ENCODE measurements at places on chromosomes 12 and 14.

GRCh38 chr12:9669534-9669933 is at the start of gene CLEC2D:
CLEC2D (plus strand) TSS chr12:9669713; CDS start chr12:9669735, 22 bp downstream.
- no peak for DNase-seq

- DNase-seq, result no peak
Measured at GRCh38 chr14:75851574-75851866, 130.3 kb downstream of the TGFB3 start.

- no peak for DNase-seq
Measured at GRCh38 chr12:19694627-19695026, 255.3 kb downstream of the AEBP2 start.

GRCh38 chr14:93092606-93093556 is 22.8 kb downstream of the ITPK1 start:
- no peak for DNase-seq

- no peak for DNase-seq
Measured at GRCh38 chr14:74634481-74634880, 22.4 kb upstream of the LTBP2 start.

- no peak for DNase-seq
Measured at GRCh38 chr12:88127099-88127498, 14.8 kb downstream of the CEP290 start.

DNA sequence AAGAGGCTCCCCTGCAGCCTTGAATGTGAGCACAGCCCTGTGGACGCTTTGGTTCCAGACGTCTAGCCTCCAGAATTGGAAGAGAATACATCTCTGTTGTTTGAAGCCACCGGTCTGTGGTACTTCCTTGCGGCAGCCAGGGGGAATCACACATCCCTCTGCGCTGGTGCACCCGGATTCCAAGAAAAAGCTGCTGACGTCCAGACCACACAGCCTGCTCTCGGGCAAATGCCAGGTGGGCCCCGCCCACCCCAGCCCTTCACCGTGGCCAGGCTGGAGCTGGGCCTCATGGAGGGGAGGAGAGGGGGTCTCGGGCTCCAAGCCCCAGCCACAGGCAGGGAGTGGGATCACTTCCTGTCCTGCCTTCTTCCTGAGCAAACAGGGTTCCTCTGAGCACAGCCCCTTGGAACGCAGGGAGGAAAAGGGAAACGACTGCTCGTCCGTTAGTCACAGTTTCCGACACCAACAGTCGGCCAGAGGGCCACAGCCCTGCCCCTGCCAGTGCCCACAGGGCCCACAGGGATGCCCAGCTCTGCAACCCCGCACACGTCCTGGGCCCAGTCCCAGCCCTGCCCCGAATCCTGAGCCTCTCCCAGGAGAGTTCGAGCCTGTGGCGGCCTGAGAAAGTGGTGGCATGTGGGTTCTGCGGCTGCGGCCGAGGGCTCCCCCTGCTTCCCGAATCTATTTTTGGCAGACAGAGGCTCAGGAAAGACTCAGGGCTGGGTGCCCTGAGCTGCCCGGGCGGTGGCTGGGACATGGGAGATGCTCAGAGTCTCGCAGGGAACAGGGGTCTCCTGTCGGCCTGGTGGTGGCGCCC is 85.3 kb downstream of the RFLNA start:
- DNase-seq, result no peak

DNA sequence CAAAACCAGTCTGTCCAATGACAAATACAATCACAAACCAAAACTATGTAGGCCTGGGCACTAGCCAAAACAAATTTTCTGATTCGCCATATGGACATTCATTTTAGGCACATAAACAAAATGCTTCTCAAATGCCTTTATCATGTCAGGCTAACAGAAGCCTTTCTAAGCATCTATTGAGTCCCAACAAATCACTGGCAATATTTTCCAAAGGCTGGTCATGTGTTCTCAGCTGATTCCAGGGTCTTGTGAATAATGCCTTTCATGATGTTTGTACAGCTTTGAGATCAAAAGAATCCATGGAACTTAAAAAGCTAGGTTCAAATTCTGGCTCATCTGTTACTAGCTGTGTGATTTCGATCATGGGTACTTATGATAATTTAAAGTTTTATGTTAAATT is 16.1 kb downstream of the FSCB start:
- no peak for DNase-seq

DNA sequence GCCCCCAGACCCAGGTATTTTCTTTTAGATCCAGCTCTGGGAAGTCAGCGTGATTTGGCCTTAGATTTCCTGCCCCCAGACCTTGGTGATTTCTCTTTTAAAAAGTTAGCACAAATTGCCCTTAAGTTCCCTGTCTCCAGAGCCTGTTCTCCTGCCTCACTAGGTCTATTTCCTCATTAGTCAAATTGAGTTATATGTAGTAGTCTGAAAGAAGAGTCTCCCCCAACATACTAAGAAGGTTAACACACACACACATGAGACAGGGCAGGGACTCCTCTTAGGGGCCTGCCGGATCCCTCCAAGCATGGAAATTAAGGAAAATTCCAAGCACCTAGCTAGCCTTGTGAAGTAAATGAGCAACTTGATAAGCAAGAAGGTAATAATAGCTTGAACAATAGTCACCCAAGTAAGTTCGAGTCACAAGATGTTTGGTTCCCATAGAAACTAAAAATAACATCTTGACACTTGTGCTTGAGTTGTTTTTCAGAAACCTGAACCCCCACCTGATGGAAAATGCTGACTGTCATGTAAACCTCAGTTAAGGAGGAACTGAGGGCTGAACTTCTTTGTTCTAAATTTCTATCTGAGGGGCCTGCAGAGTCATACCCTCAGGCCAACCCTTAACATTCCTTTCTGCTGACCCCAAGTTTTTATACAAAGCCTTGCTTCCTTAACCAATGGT is 51.6 kb downstream of the CAND1 start:
- DNase-seq, result no peak

DNA sequence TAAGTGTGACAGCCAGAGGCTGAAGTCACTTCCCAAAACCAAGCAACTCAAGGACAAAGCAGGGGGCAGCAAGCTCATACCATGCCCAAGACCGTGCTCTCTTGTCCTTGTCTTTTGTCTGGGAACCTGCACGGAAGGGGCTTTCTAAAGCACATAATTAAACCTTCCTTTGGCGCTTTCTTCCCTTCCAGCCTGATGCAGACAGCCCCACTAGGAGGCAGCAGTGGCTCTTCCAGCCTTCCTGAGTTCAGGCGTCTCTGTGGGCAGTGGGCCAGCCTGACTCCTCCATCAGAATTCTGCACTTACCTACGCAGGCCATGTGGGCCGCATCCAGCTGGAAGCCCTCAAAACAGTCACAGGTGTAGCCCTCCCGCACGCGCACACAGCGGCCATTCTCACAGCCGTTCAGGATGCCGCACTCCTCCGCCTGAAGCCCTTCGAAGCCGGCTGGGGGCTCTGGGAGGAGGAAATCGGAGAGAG is 7.6 kb downstream of the ISCA2 start:
- no peak for DNase-seq

GRCh38 chr12:102504280-102504679 is 23.9 kb upstream of the IGF1 start:
- no peak for DNase-seq

- no peak for DNase-seq
Measured at GRCh38 chr12:11621797-11622423, 27.6 kb upstream of the ETV6 start.

GRCh38 chr14:91129261-91129660 is 15.4 kb downstream of the DGLUCY start:
- no peak for DNase-seq

DNA sequence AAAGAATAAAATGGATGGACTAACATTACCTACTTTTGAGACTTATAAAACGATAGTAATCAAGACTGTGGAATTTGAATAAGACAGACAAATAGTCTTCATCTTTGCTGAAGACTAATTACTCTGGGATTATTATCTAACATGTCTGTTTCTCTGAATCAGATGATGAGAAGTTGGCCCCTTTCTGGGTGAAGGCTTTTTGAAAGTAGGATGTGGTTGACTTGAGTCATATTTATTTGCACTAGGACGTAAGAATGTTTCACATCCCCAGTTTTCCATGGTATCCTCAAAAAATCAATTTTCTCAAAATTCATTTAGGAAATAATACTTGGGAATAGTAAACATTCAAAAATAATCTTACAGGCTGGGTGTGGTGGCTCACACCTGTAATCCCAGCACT is 31.8 kb downstream of the PKP2 start:
- DNase-seq, result no peak

GRCh38 chr12:69991690-69992288 is 166.8 kb downstream of the MYRFL start:
- DNase-seq, result no peak

- no peak for DNase-seq
Measured at GRCh38 chr12:24530689-24531088, 418.2 kb downstream of the BCAT1 start.

- no peak for DNase-seq
Measured at GRCh38 chr12:26870491-26871419, 37.8 kb upstream of the ITPR2 start.

- DNase-seq, result no peak
Measured at GRCh38 chr14:51996148-51996746, 6.9 kb downstream of the RTRAF start.

GRCh38 chr12:11642785-11643184 is 6.7 kb upstream of the ETV6 start:
- no peak for DNase-seq

DNA sequence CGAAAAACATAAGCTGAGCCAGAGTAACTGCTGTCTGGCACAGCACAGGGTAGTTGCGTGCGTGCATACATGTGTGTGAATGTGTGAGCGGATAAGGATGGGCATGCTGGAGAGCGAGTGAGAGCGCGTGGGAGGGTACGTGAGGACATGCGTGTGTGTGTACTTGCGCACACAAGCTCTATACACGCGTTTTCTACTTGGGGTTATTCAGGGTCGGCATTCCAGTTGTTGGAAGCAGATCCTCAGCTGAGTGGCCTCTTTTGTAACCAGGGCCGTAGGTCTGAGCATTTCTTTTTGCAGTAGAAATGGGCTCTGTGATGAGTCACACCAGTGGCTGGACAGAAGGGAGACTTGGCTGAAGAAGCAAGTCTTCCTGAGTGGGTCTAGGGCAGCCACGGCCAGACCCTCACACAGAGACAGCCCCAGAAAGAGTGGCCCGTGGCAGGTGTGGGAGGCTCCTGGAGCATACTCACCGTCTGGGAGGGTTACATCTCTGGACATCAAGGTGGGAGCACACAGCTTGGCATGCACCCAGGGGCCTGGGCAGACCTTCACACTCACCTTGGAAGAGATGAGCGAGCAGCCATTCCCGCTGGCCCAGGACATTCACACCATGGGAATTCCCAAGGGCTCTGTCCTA is 78.0 kb downstream of the LRRC74A start:
- peak; percentile 97 for DNase-seq

GRCh38 chr14:99063620-99064225 is 208.3 kb downstream of the BCL11B start:
- no peak for DNase-seq
